ENCODE measurements at places on chromosomes 3 and 15.
A peak's percentile ranks its signal among the peaks of the same experiment; 100 is the strongest.

DNA sequence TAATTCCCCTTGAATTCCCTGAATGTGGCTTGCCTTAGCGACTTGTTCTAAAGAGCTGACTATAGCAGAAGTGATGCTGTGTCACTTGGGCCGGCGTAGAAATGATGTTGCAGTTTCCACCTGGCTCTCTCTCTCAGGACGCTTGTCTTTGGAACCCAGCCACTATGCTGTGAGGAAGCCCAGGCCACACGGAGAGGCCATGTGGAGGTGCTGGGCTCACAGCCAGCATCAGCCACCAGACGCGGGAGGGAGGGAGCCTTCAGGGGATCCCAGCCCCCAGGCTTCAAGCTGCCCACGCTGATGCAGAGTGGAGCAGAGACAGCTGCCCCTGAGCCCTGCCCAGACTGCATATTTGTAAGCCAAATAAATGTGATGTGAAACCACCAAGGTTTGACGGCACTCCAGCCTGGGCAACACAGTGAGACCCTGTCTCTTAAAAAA lies 18.6 kb downstream of the RNU5B-1 start:
- DNase-seq, result peak; percentile 53

DNA sequence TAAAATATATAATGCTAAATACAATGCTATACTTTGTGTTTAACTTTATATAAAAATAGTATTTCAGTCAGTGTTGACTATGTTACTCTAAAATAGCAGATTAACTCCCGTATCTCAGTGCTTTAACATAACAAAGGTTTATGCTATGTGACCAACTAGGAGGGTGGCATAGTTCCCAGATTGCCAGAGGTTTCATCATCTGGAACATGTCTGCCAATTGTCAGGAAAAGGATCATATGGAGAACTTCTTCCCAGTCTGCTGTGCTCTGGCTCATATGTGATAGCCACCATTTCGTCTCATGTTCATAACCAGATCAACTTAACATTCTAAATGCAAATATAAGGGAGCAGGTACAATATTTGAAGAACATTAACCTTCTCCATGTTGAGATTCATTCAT lies 720.2 kb downstream of the MCTP2 start:
- DNase-seq, result no peak

DNA sequence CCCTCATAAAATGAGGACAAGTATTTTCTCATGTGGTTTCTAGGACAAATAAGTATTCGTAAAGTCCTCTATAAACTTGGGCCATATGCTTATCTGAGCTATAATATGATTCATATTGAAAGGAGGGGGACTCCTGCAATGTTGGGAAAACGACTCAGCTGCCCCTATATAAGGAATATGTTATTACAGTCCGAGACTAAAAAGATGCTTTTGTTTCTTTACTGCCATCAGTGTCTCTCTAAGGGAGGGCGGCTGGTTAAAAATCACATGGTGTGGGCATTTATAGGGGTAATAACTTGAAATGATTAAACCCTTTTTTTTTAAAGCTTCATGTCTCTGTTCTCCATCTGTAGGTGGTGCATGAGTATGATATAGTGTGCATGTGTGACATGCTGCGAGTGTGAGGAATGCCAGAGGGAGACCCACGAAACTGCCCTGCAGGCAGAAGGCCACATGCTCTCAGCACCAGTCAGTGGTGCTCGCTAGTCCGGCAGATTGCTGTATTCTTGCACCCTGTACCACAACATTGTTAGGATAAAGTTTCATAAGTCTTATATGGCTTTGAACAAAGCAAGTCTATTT lies 256.0 kb upstream of the CTDSPL start:
- no peak for DNase-seq

- DNase-seq, result peak; percentile 25
Measured at GRCh38 chr15:87269566-87269965, 987.0 kb downstream of the NTRK3 start.

GRCh38 chr3:123670743-123671142 lies 85.9 kb upstream of the HACD2 start:
- DNase-seq, result no peak

DNA sequence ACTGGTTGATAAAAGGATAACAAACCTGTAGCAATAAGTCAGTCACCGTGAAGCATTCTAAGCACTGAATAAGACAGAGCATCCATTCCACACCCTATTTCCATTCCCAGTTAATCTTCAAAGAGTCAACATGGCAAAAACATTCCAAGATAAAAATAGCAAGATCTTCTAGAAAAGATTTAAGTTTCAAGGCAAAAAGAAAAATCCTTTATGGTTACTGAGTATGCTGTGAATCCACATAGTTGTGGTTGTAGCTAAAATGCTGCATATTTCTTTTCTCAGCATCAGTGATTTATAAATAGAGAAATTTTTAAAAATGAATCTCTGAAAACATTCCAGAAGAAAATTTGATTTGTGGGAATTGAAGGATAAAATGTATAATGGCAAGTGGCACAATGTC lies 21.1 kb downstream of the GAP43 start:
- peak; percentile 72 for DNase-seq

GRCh38 chr3:53045518-53046170 lies at the start of gene SFMBT1:
SFMBT1 (minus strand) TSS chr3:53046073; CDS start chr3:52969128, 76,945 bp downstream.
- DNase-seq, result peak; percentile 47

DNA sequence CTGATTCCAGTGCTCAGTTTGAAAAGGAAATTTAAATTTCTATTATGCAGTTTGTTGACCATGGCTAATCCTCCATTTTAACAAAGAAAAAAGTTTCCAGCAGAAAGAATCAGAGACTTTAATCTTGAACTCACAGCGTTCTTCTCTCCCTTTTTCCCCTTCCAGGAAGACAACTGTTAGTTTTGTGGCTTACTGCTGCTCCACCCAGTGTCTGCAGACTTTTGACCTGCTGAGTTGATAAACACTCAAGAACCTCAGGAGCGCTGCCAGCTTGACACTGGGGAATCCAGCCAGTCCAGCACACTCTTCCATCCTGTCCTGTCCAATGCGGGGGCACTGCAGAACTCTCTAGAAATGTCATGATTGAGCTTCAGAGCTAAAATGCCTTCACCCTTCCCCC lies 134.6 kb downstream of the LRRC28 start:
- no peak for DNase-seq

DNA sequence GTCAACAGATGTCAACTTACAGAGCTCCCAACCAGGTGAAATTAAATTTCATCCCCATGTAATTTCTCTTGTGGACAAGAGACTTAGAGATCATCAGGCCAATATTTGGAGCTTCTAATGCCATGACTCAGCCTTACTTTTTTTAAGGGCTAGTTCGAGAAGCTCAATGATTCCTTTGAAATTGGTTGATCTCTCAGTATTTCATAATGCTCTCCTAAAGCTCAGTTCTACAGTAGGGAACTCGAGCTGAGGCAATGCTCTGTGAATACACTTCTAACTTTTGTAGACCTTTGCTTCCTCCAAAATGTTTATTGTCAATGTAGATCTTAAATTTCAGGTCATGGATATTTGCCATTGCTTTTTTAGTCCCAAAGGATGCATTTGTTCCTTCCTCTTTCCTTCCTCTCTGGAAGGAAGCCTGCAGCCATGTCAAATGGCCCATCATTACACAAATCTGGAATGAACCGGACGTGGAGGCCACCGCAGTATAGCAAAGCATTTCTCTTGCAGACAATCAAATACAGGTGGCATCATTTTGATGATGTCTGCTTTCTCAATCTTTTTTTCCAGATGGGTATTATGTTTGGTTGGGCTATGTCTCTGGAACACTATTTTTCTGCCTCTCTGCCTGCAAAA lies 28.3 kb downstream of the STARD5 start:
- no peak for DNase-seq

DNA sequence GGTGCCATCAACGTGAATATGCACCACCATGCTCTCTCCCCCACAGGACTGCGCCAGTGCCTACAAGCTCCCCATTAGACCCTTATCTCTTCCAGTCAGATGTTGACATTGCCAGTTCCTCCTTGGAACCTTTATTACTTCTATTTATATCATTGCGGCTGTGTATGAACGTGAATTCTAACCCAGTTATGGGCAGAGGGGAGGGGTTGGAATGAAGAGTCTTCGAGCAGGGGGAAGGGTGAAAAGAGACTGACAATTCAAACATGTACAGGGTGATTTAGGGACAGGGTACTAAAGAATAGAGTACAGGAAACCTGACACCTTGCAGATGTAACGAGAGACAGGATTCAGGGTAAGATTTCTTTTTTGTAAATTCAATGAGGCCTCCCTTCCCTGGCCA lies 41.8 kb upstream of the ST6GAL1 start:
- peak; percentile 15 for DNase-seq

DNA sequence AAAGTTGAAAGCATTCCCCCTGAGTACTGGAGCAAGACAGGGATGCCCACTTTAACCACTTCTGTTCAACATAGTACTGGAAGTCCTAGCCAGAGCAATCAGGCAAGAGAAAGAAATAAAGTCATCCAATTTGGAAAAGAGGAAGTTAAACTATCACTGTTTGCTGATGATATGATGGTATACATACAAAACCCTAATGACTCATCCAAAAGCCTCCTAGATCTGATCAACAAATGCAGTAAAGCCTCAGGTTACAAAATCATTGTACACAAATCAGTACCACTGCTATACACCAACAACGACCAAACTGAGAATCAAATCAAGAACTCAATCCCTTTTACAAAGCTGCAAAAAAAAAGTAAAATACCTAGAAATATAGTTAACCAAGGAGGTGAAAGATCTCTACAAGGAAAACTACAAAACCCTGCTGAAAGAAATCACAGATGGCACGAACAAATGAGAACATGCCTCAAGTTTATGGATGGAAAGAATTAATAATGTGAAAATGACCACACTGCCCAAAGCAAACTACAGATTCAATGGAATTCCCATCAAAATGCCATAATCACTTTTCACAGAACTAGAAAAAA lies 40.3 kb downstream of the RPL39L start:
- DNase-seq, result no peak

- no peak for DNase-seq
Measured at GRCh38 chr3:125035217-125035616, 20.6 kb downstream of the HEG1 start.

DNA sequence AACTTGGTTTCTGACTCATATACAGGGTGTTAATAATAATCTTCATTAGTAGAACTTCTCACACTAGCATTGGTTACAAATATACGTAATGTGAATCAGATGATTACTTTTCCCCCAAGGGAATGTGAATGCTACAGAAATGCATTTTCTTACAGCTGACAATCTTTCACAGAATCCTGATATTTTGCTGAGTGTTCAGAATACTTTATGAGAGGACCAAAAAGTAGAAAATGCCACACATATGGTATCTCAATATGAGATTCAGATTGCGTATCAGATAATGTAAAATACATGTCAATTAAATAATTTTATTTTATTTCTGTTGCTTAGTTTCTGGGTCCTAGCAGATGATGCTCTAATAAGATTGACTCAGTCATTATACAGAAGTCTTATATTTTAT lies 979.9 kb upstream of the GBE1 start:
- no peak for DNase-seq

- DNase-seq, result peak; percentile 53
Measured at GRCh38 chr15:39578851-39579486, 1.9 kb upstream of the THBS1 start.

DNA sequence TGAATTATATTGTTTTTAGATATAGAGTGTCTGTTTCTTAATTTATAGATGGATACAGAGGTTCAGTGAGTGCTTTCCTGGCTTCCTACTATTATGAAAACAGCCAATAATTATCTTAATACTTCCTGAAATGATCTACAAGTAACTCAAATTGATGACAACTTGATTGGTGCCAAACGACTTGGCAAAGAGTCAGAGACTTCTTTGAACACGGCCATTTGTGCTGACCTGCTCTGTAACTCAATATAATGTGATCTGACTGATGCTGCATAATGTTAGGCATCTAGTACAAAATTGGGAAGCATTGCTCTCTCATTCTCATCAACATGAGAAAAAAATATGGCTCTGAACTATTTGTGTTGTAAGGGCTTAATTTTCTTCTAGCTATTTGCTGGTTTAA lies 193.9 kb downstream of the DIPK2A start:
- DNase-seq, result no peak

GRCh38 chr15:58383876-58384275 lies 47.9 kb upstream of the LIPC start:
- no peak for DNase-seq

DNA sequence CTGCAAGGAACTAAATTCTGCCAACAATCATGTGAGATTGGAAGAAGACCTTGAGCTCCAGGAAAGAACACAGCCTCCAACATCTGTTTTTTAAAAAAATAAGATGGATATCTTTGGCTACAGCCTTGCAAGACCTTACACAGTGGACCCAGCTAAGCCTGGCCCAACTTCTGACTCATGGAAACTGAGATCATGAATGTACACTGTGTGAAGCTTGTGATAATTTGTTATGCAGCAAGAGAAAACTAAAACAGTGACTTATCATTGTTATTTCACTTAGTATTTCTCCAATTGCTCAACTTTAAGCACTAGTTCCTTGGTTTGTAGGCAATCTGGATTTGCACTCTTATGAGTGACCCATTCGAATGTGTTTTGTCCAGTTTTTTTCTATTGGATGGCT lies 29.3 kb downstream of the SHQ1 start:
- peak; percentile 58 for DNase-seq

GRCh38 chr15:33503681-33504080 lies 192.9 kb downstream of the RYR3 start:
- no peak for DNase-seq

GRCh38 chr15:99702895-99703602 lies 30.2 kb downstream of the LYSMD4 start:
- DNase-seq, result no peak

GRCh38 chr3:196563721-196564225 lies 4.6 kb downstream of the WDR53 start:
- DNase-seq, result no peak

DNA sequence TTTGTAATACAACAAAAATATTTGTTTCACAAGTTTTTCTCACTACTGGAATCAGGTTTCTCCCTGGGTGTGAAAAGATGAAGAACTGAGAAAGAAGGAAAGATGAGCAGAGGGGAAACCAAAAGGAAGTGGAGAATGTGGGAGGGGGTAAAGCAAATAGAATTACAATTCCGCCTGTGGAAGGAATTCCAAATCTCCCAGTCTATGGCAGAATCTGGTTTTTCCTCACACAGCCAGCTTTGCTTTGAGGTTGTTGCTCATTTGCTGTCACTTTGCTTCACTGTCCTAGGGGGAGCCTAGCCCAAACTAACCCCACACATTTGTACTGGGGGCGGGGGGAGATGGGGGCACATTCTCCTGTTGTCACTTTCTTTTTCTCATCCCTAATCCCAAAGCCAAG lies 43.9 kb downstream of the RPL22L1 start:
- no peak for DNase-seq

Data from fibroblast of skin of right quadriceps (primary cell).